ENCODE measurements at places on chromosomes 4 and X. TPM values are rescaled to one million over a fixed set of nuclear protein-coding genes. Genes with fewer than 3 reads are reported as not detected.

Gene GABRB1
- total RNA-seq, result not detected

Gene CT47B1
- not detected for total RNA-seq

Gene NCAPG
- total RNA-seq, result 28.2 TPM

Gene ADGRL3
- total RNA-seq, result not detected

Gene COPS4
- 23.0 TPM for total RNA-seq

Gene TMLHE
- total RNA-seq, result 11.1 TPM

Gene NLGN4X
- total RNA-seq, result not detected

Gene PYURF
- 76.3 TPM for total RNA-seq

Gene GALNTL6
- total RNA-seq, result 0.06 TPM

Gene S100P
- 55.6 TPM for total RNA-seq

Gene COX7B2
- not detected for total RNA-seq

Gene TKTL1
- not detected for total RNA-seq

Gene NAP1L2
- total RNA-seq, result 0.73 TPM

Gene MTNR1A
- total RNA-seq, result 0.43 TPM
